Activated CD8-positive, alpha-beta memory T cell treated with anti-CD3 and anti-CD28 coated beads, Interleukin-2, amount 10 ng/mL, durations not matched to agents 7 days and 5 days (primary cell): ENCODE measurements at places on chromosomes 2 and 18. TPM values are rescaled to one million over a fixed set of nuclear protein-coding genes. Genes with fewer than 3 reads are reported as not detected.

CFAP65 gene
- not detected for total RNA-seq

FIGN gene
- not detected for total RNA-seq

PPP1R7 gene
- 99.5 TPM for total RNA-seq

GFPT1 gene
- 22.8 TPM for total RNA-seq

SCN2A gene
- not detected for total RNA-seq

SFTPB gene
- not detected for total RNA-seq

FAM237A gene
- not detected for total RNA-seq

FSHR gene
- total RNA-seq, result not detected

ZC3H6 gene
- 12.1 TPM for total RNA-seq

GLI2 gene
- total RNA-seq, result 0.28 TPM

SPATA3 gene
- 0.44 TPM for total RNA-seq

NEB gene
- 0.26 TPM for total RNA-seq

CELF4 gene
- not detected for total RNA-seq

UGT1A6 gene
- not detected for total RNA-seq

IL1A gene
- total RNA-seq, result 0.23 TPM

CFAP221 gene
- not detected for total RNA-seq

EGR4 gene
- total RNA-seq, result 0.09 TPM

GYPC gene
- total RNA-seq, result 87.6 TPM

PFN4 gene
- not detected for total RNA-seq

ATG9A gene
- total RNA-seq, result 56.6 TPM

TMEM163 gene
- 2.3 TPM for total RNA-seq

NT5DC4 gene
- total RNA-seq, result not detected

MARCO gene
- not detected for total RNA-seq

PJVK gene
- total RNA-seq, result 1.8 TPM

ANKRD36 gene
- 85.4 TPM for total RNA-seq

ACVR2A gene
- total RNA-seq, result 1.6 TPM

SKOR2 gene
- total RNA-seq, result not detected

KDSR gene
- 34.6 TPM for total RNA-seq

CNTNAP5 gene
- not detected for total RNA-seq

SERPINB10 gene
- not detected for total RNA-seq

HOXD9 gene
- total RNA-seq, result not detected

EFHD1 gene
- 0.23 TPM for total RNA-seq

ERMN gene
- 3.7 TPM for total RNA-seq

OSBPL6 gene
- total RNA-seq, result 0.73 TPM
